GDM1 (cell line): ENCODE measurements at places on chromosomes 16 and 17.
A peak's percentile ranks its signal among the peaks of the same experiment; 100 is the strongest.

GRCh38 chr16:19502395-19503131, 19.3 kb downstream of the GDE1 start:
- DNase-seq, result peak; percentile 6

DNA sequence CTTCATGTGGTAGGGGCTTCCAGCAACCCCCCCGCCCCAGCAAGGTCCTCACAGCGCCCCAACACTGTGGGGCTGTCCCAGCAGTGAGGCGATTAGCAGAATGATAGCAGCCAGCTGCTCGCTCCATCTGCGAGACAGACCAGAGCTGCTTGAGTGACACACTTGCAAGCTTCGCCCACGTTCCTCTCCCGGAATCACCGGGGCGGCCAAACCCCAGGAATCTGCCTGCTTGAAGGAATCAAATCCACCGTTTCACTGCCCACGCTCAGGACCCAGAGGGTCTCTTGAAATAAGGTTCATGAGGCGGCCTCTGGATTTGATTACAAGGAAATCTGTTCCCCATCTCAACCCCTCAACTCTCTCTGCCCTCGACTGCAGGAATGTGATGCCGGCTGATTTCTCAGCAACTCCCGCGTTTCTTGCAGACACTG, 356.0 kb downstream of the C16orf95 start:
- DNase-seq, result no peak

GRCh38 chr17:82978765-82979349, 100.6 kb upstream of the METRNL start:
- DNase-seq, result peak; percentile 50

DNA sequence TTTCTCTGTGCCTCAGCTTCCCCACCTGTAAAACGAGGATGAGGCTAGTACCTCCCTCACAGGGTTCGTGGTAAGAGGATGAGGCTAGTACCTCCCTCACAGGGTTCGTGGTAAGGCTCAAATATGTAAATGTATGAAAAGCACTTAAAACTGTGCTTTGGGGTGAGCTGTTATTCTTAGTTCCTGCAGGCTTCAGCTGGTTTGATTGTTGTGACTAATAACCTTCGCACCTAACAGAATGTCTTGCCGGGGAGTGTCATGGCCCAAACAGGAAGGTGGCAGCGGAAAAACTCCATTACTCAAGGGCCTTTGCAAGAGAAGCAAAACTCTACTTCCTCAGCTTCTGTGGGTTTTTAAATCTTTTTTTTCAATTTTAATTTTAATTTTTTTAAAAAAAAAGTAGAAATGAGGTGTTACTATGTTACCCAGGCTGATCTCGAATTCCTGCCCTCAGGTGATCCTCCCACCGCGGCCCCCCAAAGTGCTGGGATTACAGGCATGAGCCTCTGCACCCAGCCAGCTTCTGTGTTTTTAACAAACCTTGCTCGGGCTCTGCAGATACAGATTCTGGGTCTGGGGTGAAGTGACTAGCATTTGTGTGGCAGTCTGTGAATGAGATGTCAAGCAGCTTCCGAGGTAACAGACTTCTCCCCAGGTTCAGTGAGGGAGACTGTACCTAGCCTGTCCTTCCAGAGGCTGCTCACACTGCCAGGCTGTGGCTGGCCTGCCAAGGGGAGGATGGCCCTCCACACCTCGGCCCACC, 103.0 kb downstream of the RAB11FIP4 start:
- DNase-seq, result peak; percentile 44

GRCh38 chr17:10776381-10776780, 27.5 kb downstream of the TMEM238L start:
- no peak for DNase-seq

GRCh38 chr16:2189252-2189893, 7.0 kb downstream of the CASKIN1 start:
- DNase-seq, result no peak

DNA sequence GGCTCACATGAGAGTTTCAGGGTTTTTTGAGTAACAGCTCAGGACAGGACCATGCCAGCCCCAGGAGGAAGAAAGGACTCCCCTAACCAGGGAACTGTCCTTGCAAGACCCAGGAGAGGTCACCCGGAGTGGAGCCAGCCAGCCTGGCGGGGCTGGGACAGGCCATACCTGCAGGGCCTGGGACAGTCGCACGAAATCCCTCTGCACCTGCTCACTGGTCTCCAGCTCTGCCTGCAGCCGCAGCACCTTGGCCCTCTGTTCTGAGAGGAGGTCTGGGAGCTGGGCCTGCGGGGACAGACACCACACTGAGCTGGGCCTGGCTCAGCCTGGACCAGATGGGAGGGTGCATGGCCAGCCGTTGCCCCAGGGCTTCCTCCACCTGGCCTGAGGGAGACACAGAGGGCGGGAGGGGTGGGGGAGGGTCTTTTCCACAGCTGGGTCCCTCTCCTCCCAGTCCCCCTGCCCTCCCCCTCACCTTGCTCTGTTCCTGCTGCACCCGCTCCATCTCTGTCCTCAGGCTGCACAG, 19.7 kb downstream of the RABEP2 start:
- no peak for DNase-seq

DNA sequence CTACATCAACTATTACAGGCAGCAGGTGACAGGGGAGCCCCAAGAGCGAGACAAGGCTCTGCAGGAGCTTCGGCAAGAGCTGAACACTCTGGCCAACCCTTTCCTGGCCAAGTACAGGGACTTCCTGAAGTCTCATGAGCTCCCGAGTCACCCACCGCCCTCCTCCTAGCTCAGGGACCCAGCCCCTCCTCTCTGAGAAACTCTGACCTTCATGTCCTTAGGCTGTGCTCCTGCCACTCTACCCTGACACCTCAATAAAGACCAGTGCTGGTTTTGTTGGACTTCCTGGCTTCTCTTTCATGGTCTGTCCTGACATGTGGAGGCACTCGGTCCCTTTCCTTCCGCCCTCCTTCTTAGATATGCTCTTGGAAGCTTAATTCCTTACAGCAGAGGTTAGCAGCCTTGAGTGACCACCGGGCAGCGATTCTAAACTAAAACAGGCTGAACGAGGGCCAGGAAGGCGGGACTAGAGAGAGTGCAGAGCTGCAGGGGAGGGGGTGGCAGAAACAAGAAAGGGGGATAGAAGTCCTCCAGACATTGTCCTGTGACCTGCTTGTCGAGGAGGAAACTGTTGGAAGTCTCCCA, 915 bp downstream of the AHSP start:
- DNase-seq, result no peak

GRCh38 chr17:17772231-17772630, 64.6 kb downstream of the SREBF1 start:
- DNase-seq, result no peak

GRCh38 chr17:28878981-28879380, 18.6 kb downstream of the FLOT2 start:
- no peak for DNase-seq

DNA sequence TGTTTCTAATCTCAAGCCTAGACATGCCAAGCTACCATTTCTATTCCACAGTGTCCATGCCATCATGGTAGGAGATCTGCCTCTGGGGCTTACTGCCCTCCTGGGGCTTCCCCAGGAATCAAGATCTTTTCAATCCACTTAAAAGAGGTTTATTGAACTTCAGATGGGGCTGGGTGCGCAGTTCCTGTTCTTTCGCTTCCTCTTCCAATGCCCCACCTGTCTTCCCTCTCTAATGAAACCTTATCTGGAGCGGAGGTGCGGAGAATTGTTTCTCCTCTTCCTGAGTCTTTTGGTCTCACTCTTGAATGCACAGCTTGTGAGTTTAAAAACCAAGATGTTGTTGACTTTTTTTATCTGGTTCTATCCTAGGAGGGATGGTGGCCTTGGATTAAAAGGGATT, 30.4 kb upstream of the METTL16 start:
- DNase-seq, result no peak

DNA sequence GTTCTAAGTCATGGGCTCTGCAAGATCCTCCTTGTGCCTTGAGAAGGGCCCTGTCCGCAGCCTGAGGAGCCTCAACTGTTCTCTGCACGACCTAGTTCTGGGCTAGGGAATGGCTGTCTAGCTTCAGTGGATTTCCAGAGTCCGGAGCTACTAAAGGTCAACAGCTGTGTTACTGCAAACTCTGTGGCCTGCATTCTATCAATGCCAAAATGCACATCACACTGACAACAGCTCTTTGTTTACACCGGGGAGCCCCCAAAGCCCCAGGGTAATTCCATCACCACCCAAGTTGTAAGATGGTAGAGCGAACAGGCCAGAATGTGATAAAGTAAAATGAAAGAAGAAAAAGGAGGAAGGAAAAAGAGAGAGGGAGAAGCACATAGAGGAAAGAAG, 610.2 kb downstream of the MAF start:
- no peak for DNase-seq

DNA sequence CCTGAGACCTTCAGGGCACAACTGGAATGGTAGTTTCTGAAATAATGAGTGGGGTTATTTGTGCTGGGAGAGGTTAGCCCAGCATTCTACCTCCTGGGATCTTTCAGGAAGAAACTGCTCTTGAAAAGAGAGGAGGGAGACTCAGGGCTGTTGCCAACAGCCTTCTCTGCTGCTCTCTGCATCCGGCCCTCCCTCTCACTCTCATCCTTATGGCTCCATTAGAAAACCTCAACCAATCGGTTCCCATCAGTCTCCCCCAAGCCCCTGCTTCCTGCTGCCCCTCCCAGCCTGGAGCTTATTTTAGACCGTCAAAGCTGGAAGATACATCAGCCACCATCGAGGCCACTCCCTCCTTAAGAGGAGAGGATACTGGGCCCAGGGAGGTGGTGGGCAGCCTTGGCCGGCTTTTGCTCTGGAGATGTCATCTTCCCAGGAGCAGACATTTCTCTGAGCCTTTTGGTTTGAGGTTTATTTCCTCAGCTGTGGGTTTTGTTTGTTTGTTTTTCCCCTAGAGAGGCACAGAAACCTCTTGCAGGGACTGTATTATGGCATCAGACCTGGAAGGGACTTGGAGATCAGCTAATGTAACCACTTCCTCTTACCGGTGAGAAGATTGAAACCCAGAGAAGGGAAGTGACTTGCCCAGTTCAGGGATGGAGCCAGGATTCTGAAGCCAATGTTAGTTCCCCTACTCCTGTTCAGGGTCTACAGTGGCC, 2.7 kb downstream of the MPRIP start:
- peak; percentile 83 for DNase-seq

GRCh38 chr16:88939245-88939971, 37.6 kb downstream of the CBFA2T3 start:
- DNase-seq, result no peak

DNA sequence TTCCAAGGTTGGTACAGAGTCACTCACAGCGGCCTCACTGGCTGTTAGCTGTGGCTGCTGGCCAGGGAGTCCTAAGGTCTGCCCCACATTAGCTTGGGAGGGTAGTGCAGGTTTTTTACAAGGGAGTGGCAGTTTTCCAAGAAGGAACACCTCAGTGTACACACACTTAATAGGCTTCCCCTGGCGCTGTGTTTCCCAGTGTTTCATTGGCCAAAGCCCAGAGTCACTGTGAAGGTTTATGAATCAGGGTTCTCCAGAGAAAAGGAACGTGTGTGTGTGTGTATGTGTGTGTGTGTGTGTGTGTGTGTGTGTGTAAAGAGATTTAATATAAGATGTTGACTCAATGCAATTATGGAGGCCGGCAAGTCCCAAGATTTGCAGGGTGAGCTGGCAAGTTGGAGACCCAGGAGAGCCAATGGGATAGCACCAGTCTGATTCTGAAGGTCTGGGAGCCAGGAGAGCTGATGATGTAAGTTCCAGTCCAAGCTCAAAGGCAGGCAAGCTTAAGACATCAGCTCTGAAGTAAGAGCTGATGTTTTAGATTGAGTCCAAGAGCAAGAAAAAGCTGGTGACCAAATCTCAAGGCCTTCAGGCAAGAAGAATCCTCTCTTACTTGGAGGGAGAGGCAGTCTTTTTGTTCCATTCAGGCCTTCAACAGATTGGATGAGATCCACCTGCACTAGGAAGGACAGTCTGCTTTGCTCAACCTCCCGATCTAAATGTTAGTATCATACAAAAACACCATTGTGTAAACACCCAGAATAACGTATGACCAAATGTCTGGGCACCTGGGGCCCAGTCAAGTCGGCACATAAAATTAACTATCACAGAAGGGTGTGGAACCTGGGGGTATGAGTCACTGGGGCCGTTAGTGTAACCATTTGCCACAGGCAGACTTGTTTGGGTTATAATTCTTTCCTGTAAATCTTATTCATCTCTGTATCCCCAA, 206.8 kb downstream of the PRKCA start:
- DNase-seq, result no peak

DNA sequence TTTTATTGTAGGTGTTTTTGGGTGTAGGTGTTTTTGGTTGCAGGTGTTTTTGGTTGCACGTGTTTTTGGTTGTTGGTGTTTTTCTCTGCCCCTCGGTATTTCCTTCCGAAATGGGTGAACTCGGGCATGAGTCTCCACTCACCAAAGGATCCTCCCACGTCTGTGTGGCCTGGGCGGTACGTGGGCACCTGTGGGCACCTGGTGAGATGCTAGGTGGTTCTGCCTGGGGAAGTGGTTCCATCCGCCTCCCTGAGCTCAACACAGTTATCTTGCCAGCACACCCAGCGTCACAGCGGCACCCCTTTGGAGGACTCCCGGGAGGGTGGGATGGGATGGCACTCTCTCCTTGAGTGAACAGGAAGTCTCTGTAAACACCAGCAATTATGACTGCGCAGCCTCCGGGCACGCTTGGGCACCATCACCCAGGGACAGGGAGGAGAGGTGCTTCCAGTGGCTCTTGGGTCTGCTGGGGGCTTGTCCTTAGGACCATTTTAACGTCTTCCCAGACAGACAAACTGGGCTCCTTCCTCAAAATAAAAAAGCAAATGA, 29.8 kb downstream of the COX4I1 start:
- DNase-seq, result no peak

DNA sequence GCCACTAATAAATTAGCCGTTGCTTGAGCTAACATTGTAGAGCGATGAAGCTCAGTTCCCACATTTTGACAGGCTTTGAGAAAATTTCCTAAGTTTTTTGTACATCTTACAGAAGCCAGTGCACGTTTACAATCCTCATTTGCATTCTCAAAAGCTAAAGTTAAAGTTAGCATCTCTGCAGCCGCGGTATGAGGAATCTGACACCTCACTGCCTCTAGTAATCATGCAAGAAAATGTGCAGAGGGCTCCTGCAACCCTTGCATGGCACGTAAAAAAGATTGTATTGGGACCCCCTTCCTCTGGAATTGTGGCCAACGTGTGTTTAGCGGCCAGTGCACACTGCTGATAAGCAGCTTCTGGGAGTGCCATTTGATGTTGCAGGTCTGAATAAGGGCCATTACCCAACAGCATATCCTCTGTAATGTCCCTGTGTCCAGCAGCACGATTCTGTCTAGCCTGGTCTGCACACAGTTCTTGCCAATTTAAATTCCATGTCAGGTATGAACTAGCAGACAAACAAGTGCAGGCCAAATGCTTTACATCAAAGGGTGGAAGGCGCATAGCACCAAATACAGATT, 12.4 kb upstream of the ZNF689 start:
- DNase-seq, result no peak

DNA sequence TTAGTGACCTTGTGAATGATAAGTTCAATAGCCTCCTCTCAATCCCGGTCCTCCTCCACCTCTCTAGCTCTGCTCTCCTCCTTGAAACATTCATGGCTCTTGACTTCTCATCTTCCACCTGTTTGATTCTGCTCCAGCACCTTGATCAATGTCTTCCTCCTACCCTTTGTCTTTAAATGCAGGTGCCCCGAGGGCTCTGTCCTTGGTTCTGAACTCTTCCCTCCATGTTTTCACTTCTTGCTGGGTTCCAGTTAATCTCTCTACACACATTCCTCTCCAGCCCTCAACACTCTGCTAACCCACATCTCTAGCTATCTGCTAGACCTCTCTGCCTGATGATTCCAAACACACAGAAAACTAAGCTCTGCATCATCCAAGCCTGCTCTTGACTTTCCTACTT, 13.4 kb downstream of the CD300E start:
- DNase-seq, result no peak
